ENCODE measurements at places on chromosomes 3 and 15.

- no peak for DNase-seq
Measured at GRCh38 chr3:139534455-139534812, 5.1 kb downstream of the RBP1 start.

DNA sequence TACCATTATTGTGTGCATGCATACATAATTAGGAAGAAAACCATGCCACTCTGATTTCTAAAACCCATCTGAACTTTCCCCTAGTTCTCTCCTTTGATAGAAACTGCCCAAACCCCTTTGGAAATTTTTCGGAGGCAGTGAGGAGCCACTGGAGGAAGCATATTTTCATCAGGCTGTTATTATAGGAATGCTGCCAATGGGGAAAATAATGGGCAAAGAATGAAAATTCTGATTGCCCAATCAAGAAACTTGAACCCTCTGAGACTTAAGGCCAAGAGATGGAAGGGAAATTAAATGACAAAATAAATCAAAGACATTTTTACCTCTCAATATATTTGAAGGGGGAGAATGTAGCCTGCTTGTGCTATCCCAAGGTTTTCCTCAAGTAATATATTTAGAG is 376.0 kb upstream of the PDZRN3 start:
- no peak for DNase-seq

DNA sequence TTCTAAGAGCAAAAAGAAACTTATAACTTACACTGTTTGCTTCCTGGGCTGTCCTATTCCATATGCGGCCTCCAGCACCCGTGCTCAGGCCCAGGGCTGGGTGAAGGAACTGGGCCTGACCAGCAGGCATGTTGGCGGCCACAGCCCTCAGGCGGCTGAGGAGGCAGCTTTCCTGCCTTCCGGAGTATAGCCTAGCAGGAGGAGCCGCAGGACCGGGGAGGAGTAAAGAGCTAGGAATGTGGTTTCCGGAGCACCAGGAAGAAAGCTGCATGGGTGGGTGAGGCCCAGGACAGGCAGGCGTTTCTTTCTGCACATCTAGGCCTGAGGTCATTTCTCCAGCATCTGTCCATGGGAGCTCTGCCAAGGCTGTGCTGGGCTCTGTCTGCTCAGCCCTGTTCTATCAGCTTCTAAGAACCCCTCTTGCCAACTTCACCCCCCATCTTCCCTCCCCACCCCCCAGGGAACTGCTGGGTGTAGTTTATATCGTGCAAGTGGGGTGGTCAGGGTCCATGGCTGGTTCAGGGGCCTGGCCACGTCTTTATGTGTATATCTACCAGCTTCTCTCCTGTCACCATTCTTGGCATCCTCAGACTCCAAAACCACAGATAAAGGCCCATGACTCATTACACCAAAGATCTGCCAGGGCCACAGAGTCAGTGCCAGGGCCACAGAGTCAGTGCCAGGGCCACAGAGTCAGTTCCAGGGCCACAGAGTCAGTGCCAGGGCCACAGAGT is 7.8 kb upstream of the KIF7 start:
- DNase-seq = no peak

DNA sequence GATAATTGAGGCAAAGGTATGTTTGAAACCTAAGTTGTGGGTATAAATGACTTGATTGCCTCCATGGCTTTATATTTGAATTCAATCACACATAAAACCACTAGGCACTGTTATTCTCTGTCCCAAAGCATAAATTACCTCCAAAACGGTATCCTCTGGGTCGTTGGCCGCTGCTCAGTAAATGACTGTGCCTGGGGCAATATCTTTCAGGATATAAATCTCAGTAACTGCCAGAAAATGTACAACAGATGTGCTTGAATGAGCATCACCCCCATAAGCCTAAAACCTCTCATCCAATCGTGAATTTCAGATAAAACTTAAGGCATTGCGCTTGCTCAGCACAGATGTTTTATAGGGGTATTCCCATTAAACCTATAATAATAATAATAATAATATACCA is 19.0 kb upstream of the C3orf49 start:
- no peak for DNase-seq

- no peak for DNase-seq
Measured at GRCh38 chr3:169562988-169563774, 100.3 kb downstream of the MECOM start.

DNA sequence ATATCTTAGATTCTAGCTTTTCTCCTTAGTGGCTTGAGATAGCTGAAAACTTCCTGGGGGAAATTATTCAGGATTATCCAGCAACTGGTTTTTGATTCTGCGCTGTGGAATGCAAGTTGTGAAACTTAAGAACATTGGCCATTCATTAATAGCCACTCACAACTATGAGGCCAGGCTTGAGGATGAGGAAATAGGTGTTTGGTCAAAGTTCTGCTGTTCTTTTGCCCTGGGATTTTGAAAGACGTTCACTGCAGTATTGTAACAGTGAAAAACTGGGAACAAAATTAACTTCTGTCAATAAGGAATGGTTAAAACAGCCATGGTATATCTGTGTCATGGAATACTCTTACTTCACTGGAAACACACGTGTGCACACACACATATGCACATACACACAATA is 44.1 kb downstream of the CTXND1 start:
- no peak for DNase-seq

GRCh38 chr3:104810896-104811295 is 555.8 kb upstream of the ALCAM start:
- DNase-seq = no peak

GRCh38 chr15:93899817-93900216 is 331.5 kb upstream of the MCTP2 start:
- DNase-seq = no peak

GRCh38 chr3:8371085-8371551 is 130.5 kb upstream of the LMCD1 start:
- DNase-seq = no peak

GRCh38 chr3:149877668-149878067 is 64.7 kb downstream of the RNF13 start:
- DNase-seq = no peak

- DNase-seq = no peak
Measured at GRCh38 chr3:179263134-179263533, 12.2 kb upstream of the KCNMB3 start.

GRCh38 chr3:151431940-151432339 is 28.9 kb downstream of the IGSF10 start:
- no peak for DNase-seq

DNA sequence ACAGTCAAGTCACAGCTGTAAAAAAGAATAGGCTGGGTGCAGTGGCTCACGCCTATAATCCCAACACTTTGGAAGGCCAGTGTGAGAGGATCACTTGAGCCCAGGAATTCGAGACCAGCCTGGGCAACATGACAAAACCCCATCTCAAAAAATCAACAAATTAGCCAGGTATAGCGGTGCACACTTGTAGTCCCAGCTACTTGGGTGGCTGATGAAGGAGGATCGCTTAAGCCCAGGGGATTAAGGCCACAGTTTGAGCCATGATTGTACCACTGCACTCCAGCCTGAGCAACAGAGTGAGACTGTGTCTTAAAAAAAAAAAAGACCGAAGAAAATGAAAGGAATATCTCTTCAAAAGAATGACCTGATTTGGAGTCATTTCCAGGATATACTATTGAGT is 6.6 kb downstream of the HERC1 start:
- DNase-seq = no peak

DNA sequence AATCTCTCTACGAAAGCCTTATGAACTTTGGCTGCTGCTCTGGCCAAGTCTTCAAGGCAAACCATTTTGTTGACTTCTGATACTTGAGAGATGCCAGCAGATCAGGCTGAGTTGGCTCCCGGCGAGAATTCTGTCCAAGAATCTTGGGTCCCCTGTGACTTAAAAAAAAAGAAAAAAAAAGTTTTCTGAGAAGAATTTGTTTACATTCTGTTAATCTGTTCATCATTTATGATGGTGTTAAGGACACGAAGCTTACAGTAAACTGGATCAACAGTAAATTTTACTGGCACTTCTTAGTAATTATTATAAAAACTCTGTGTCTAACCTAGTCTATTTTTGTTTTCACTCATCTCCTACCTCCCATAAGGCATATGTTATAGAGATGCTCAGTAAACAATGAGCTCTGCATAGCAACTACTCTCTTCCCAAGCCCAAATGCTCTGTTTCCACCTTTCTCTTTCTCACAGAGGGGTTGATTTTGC is 320.9 kb upstream of the RASGRP1 start:
- no peak for DNase-seq

Measured in activated CD4-positive, alpha-beta T cell treated with anti-CD3 and anti-CD28 coated beads, Interleukin-10, Interleukin-2, amounts not matched to agents 100 ng/mL and 50 ng/mL, durations not matched to agents 16 hours and 8 hours (primary cell).